Spleen (tissue), 13 donors: ENCODE measurements at places on chromosomes 5 and 9. TPM values are rescaled to one million over a fixed set of nuclear protein-coding genes. Genes with fewer than 3 reads are reported as not detected.

CCDC171 gene
- 2.1 TPM for total RNA-seq

- no peak for DNase-seq
Measured at GRCh38 chr9:15421990-15422371, 695 bp upstream of the SNAPC3 start.

DNA sequence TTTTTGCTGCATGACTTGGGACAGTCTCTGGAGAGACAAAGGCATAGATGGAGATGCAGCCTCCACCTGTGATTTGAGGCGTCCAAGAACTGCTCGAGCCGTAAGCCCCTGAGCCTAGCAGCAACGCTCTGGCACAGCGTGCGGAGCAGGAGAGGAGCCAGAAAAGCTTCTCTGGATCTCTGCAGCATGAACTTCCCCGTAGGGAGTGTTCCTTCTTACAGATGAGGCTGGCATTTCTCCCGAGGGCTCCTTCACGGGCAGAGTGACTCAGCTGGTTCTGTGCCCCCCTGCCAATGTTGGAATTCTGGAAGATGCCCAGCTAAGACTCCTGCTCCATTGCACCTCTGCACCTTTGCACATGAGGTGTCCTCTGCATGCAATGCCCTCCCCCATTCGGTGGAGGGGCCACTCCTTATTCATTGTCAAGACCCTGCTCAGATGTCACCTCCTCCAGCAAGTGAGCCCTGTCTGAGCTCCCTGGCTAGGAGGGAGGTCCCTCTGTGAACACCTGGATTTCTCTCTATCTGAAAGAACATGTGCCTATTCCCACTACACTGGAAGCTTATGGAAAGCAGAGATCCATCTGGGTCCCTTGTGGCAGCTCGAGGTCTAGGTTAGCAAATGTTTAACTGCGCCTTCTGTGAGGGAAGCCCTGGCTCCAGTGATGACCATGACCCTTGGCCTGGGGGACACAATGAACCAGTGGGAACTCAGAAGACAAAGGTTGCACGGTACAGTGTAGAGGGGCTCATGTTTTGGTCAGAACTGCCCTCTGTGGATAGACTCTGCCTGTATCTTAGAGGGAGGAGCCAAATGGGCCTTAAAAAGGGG is 39.6 kb downstream of the SH3PXD2B start:
- no peak for DNase-seq

PCDHGA10 gene
- 4.6 TPM for total RNA-seq

- DNase-seq, result peak; percentile 21
Measured at GRCh38 chr9:132991351-132992300, 13.1 kb downstream of the GFI1B start.

- no peak for DNase-seq
Measured at GRCh38 chr5:33601881-33602280, 161.1 kb downstream of the TARS1 start.

CAMLG gene
- total RNA-seq, result 22.8 TPM

POU5F2 gene
- total RNA-seq, result 2.4 TPM

DNA sequence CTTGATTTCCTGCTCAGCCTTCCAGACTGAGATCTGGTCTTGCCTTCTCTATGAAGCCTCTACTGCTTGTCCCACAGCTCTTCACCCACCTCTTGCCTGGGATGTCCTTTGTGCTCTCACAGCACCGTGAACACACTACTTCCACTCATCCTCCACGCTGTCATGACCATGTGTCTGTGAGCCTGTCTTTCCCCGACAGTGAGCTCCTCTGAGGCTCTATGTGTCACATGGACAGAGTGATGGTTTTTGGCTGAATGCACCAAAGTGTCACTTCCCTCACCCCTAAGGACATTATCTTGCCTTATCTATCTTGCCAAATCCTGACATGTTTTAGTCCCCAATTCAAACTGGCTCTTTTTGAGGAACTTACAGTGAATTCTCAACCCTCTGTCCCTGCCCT is 11.3 kb downstream of the PHYKPL start:
- DNase-seq, result no peak

- no peak for DNase-seq
Measured at GRCh38 chr9:109893241-109893640, 113.2 kb downstream of the PALM2AKAP2 start.
